NCI-H2107 (cell line): ENCODE measurements at places on chromosomes 6 and 20.

GRCh38 chr6:111642463-111643158, 36.9 kb upstream of the TRAF3IP2 start:
- no peak for DNase-seq

GRCh38 chr6:136317971-136318370, 28.3 kb upstream of the BCLAF1 start:
- no peak for DNase-seq

DNA sequence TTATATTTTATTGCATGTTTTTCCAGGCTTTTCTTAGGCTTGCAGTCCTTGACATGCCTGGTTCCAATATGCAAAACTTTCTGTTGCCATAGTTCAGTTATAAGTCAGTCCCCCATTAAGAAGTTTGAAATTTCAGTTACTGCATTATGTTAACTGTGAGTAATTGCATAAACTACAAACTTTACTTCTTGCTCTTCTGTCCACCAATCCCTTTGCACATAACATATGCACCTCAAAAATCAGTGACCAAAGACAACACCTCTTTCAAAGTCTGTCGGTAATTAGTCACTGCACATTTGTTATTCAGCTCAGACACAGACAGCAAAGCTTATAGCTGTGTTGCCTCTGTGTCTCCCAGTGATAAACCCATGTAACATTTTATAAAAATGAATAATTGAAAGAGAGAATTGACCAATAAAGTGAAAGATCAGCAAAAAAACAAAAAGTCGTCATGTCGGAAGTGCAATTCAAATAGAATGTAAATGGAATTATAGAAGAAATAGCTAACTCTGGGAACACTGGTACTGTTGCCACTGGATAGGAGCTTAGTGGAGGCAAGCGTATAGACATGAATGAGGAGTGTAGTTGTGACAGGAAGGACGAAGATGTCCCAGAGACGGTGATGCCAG, 50.3 kb upstream of the BTBD3 start:
- DNase-seq, result no peak

DNA sequence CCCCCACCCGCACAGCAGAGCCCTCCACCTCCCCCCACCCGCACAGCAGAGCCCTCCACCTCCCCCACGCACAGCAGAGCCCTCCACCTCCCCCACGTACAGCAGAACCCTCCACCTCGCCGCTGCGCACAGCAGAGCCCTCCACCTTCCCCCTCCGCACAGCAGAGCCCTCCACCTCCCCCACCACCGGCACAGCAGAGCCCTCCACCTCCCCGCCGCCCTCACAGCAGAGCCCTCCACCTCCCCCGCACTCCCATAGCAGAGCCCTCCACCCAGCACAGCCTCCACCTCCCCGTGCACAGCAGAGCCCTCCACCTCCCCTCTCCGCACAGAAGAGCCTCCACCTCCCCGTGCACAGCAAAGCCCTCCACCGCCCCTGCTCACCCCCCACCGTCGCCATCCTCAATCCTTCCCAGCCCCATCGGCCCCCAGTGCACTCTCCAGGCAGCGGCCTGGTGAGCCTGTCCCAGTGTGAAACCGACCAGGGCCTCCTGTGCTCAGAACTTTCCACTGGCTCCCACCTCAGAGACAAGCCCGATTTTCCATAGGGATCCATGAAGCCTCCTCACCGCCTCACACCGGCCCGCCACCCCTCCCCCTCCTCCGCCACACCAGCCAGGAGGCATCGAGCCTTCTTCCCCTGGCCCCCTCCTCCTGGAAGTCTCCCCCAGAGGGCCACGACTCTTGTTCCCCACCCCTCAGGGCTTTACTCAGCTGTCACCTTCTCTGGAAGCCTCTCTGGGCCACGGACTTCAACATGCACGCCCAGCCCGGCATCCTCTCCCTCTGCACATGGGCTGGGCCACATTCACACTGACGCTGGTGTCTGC, 347.1 kb downstream of the ZFAND3 start:
- DNase-seq, result no peak

DNA sequence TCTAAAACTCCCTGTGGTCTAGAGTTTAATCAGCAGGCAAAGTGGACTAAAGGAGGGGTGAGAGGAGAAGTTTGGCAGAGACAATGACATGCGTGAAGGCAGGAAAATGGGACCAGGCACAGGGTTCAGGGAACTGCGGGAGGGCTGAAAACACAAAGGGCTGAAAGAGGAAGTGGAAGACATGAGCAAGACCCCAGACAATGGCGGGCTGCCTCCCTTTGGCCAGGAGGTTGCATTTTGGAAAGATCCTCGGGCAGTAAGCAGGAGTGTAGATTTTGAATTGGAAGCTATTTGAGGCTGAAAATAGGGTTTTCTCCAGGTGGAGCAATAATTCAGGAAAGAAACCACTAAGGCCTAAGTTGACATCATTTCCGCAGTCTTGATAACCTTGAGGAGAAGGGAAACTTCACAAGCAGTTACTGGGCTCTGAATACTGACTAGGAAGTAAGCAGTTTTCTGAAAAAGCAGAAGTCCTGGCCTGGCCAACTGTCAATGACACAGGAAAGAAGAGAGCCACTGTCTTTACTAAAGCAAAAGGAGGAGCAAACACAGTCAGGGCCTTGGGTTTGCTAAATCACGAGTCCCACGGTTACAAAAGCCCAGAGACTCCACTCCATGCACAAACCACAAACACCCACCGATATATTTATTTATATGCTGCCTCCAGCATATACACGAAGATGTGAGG, 3.4 kb downstream of the LY86 start:
- no peak for DNase-seq

GRCh38 chr20:10984913-10985312, 311.1 kb upstream of the JAG1 start:
- DNase-seq, result no peak

GRCh38 chr6:114053791-114054190, 82.8 kb upstream of the HDAC2 start:
- no peak for DNase-seq

GRCh38 chr20:57053793-57054552, 212.5 kb downstream of the BMP7 start:
- no peak for DNase-seq

DNA sequence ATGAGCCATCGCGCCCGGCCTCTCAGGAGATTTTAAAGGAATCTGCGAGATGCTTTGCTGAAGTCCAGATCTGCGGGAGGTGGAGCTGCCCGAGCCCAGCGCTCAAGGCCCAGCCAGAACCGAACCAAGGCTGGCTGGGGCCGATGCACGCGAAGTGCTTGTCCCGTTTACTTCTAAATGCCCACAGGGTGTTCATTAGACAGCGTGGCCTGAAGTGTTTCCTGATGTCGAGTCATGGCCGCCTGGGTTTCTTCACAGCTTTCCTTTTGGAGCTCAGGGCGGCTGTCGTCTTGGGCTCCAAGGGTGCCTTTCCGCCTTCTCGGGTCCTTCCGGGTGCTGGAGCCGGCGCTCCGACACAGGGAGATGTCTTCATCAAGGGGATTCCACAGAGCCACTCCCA, 25.1 kb upstream of the CCR6 start:
- DNase-seq, result no peak

DNA sequence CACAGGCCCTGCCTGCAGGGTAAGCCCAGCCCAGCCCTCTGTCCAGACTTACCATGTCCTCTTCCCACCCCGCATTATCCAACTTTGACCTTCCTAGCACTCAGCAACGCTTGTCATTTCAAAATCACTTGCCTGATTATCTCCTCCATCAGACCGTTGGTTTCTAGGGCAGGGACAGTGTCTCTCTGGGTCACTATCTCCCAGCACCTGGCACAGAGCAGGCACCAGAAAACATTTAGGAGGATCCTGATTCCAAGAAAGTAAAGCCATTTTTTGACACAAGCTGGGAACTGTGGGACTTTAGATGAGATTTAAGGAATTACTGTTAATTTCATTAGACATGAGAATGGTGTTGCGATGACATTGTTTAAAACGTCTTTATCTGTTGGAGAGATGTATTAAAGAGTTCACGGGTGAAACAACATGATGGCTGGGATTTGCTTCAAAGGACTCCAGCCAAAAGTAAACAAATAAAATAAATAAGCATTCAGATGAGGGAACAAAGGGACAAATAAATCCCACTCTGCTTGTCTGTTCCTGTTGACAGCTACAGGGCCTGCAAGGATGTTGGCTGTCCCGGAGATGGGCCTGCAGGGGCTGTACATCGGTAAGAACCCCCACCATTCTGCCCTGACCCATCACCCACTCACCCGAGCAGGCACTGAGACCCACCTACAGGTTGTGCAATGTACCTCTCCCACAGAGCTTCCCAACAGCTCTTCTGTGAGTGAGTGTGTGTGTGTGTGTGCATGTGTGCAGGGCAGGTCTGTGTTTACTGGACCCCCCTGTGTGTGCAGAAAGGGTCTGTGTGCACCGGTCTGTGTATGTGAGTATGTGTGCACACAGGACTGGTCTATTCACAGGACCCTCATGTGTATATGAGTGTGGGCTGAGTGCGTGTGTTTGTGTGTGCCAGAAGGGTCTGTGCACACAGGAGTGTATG, 5.9 kb downstream of the HSPA12B start:
- no peak for DNase-seq

GRCh38 chr6:113433335-113433991, 423.7 kb upstream of the MARCKS start:
- no peak for DNase-seq

GRCh38 chr6:67935976-67936477, 699.1 kb upstream of the ADGRB3 start:
- DNase-seq, result no peak

GRCh38 chr6:87807475-87807874, 105.4 kb upstream of the AKIRIN2 start:
- DNase-seq, result no peak

GRCh38 chr6:136228814-136229213, 21.3 kb downstream of the MTFR2 start:
- no peak for DNase-seq

DNA sequence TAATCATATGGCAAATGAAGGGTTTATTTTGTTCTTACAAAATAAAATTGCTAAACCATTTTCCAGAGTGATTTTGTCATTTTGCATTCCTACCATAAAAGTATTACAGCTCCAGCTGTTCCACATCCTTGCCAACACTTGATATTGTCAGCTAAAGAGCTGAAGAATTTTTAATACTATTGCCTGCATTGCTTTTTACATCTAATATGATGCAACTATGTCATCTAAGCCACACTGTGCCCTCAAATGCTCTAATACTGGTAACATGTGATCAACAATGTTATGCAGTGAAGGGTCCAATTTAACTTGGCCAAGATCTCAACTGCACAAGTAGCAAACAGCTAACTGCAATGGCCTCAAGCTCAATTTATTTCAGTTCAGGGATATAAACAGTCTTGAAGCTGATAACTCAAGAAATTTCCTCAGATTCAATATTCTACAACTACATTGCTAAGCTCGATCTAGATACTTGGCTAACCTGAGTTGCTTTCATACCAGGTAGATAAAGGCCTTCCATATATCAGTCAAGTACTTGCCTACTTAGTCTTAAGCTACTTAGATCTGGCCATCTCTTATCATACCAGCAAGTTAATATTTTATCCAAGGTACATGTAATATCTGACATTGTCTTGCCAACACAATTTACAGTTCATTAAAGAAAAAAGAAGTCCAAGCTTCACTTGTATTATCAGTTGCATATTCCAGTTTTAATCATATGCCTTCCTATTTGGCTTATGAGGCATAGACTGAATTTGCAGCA, 17.0 kb downstream of the AKIRIN2 start:
- no peak for DNase-seq

DNA sequence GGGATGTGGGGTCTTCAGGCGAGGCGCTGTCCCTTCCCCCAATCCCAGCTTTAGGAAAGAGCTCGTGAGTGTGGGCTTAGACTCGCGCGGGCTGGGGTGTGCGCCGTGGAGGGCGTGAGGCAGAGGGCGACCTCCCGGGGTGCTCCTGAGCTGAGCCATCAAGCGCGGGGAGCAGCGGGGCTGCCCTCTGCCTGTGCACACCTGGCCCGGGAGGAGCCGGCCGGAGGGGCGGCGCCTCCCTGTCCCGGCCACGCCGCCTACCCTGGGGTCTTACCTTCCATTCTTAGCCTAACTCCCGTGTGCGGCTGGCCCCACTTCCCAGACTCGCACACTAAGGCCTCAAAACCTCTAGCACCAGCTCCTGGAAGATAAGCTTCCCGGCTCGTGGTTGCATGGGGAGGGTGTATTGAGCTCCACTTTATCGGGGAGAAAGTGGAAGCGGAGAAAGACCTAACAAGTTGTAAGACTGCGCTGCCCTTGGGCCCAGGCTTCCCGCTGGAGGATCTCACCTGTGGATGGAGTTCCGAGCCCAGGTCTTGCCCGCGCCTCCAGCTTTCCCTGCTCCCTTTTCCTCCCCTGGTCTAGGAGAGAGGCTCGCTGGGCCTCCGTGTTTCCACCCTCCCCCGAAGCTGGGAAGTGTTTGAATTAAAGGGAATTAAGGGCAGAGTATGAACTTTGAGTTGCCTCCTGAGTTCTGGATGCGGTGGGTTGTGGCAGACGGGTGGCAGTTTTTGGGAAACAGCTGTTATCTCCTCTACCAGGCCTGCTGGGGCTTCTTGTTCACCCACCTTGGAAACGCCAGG, 1.2 kb downstream of the DNMT3B start:
- no peak for DNase-seq

DNA sequence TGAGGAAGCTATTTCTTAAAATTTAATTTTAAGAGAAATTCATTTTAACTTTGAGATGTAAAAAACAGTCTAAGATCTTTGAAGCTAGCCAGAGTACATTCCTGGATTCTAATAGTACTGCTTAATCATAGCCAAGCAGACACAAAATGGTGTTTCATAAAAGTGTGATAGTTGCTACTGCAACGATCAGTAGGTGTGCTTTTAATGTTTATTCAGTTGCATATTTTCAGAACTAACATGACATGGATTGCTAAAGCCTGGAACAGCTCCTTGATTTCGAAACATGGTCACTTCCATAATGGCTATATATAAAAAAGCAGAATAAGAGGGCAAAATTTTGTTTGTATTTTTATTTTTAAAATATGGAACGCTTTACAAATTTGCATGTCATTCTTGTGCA, 35.5 kb downstream of the SESN1 start:
- DNase-seq, result no peak

- DNase-seq, result no peak
Observed at GRCh38 chr6:147900247-147900830, 391.8 kb downstream of the SAMD5 start.

DNA sequence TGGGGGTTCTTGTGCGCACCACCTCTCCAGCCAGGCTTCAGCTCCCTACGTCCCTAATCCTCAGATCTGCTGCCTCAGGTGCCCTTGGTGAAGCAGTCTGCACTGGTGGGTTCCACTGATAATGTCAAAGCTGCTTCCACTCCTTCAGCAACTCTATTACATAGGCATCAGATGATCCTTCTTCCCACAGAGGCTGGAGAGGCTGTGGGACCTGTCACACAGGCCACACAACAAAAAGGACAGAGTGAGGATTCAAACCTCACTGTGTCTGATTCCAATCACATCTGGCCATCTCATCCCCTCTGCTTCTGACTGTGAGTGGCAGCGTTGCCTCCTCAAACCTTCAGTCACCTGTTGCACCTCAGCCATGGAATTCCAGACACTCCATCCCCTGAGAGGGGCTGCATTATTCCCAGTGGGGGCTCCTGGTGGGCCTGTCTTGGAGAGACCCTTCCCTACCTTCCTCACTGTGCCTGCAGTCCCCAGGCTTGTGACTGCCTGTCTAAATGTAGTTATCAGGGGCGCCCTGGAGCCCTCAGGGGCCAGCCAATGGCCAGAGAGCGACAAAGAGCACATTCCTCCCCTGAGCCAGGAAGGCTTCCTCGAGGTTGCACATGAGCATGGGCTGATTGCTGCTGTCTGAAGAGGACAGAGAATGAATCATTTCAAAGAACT, 211.4 kb upstream of the ECI2 start:
- no peak for DNase-seq
